ENCODE measurements at places on chromosomes 1 and 21. TPM values are rescaled to one million over a fixed set of nuclear protein-coding genes. Genes with fewer than 3 reads are reported as not detected.

IL12RB2 gene
- 0.19 TPM for total RNA-seq

PLA2G2A gene
- total RNA-seq, result not detected

ATXN7L2 gene
- total RNA-seq, result 0.49 TPM

KRTAP11-1 gene
- total RNA-seq, result not detected

FGR gene
- total RNA-seq, result 0.49 TPM

CALML6 gene
- 0.32 TPM for total RNA-seq

Measured in bladder microvascular endothelial cell (primary cell).